ENCODE measurements at places on chromosomes 13 and 19. TPM values are rescaled to one million over a fixed set of nuclear protein-coding genes. Genes with fewer than 3 reads are reported as not detected.

Gene SLITRK6
- not detected for total RNA-seq

DNA sequence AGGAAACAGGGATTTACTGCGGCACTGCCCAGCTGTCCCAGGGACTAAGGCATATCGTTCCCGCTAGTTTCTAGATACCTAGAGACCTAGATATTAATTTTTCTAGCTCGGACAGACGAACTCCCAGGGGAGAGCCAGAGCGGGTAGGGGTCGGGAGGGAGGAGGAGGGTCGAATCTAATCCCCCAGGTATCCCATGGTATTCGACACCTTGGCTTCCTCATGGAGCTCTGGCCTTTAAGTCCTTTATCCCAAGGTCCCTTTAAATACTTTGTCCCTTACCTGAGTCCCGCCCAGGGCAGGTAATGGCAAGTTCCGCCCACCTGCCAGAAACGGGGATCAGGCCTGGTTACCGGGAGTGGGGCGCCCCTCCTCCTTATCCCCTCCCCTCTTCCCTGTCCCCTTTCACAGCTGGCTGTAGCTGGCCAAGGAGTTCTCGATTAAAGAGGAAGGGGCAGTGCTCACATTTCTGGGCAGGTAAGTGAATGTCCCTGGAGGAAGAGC lies at the start of gene PRRG2:
Gene PRRG2, plus strand, starts transcription at position 310 of the 502 bp plus-strand sequence. CDS start 1,904 bp downstream, outside the sequence.
- H3K4me3 ChIP-seq: peak within 1 kb of the TSS; percentile 77
- peak within 1 kb of the TSS; percentile 23 for H3K27ac ChIP-seq
- DNase-seq: no peak
- peaks cover 16% of the 10 kb centered on the region for H3K4me1 ChIP-seq

Gene ATP8B3
- total RNA-seq: 1.4 TPM

DNA sequence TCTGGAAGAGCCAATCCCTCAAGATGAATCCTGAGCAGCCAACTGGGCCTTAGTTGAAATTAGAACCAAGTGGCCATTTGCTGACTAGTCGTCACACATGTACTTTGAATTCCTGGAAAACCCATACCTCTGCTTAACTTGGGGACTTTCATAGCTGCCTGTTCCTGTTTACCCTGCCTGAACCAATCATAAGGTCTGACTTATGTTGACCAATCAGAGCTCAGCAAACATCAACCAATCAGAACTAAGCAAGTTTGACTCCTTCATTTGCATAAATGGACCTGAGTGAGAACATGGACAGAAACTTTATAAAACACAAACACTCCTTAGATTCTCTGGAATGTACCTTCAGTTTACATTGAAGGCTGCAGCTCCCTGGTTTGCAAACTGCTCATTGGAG lies 50.8 kb downstream of the LATS2 start:
- H3K4me1 ChIP-seq: peaks cover 30% of the 10 kb centered on the region
- no peak for DNase-seq
- H3K36me3 ChIP-seq: no peaks in the 10 kb centered on the region

- DNase-seq: no peak
- H3K4me1 ChIP-seq: no peaks in the 10 kb centered on the region
- no peak overlapping the region for H3K27ac ChIP-seq
- H3K36me3 ChIP-seq: no peaks in the 10 kb centered on the region
Observed at GRCh38 chr19:51060336-51060735, 4.6 kb downstream of the KLK13 start.

DNA sequence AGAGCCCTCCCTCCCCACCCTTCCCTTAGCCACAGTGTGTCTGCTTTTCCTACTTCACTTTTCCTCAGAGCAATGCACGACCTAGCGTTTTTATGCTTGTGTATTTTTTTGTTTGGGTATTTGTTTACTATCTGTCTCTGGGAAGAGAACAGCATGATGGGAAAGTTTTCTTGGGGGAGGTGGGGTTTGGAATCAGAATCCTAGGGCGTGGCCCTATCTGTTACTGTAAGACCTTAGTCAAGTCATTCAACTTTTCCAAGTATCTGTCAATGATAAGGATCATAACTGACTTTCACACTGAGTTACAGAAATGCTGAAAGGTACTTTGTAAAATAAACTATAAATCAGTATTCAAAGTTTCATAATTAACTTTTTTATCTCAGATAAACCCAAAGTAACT lies 146.3 kb upstream of the WASF3 start:
- no peaks in the 10 kb centered on the region for H3K27me3 ChIP-seq
- no peak for DNase-seq
- no peaks in the 10 kb centered on the region for H3K4me1 ChIP-seq
- no peak overlapping the region for H3K27ac ChIP-seq
- H3K36me3 ChIP-seq: no peaks in the 10 kb centered on the region
- H3K4me3 ChIP-seq: no peak overlapping the region

DNA sequence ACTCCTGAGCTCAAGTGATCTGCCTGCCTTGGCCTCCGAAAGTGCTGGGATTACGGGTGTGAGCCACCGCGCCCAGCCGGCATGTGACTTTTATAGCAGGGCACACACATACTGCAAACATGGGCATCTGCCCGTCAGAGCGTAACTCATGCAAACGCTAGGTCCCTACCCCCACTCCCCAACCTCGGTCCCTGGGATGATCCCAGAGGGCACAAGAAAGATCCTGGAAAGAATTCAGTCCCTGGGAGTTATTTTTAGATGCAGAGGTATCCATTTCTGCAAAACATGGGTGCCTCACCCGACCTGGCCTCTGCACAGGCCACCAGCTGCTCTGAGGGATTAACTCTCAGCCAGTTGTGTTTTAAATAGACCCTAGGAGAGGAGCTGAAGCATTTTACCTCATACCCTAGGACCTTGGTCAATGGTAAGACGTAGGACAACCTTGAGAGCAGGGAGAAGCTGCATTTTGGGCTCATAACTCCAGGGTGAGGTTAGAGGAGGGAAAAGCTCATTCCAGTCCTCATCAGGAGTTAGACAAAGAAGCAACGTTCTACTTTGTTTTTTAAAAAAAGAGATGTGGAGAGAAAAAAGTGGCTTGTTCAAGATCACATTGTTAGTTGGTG lies 10.8 kb downstream of the TMEM38A start:
- H3K27ac ChIP-seq: no peak overlapping the region
- H3K27me3 ChIP-seq: no peaks in the 10 kb centered on the region
- H3K36me3 ChIP-seq: no peaks in the 10 kb centered on the region

Gene C19orf73
- not detected for total RNA-seq

Gene ZNF90
- total RNA-seq: 2.4 TPM

- no peak overlapping the region for H3K27ac ChIP-seq
- H3K27me3 ChIP-seq: no peaks in the 10 kb centered on the region
- no peak for DNase-seq
- H3K4me1 ChIP-seq: no peaks in the 10 kb centered on the region
- no peak overlapping the region for H3K4me3 ChIP-seq
Observed at GRCh38 chr13:58081301-58081820, 449.8 kb downstream of the PCDH17 start.

Gene CASP14
- 0.54 TPM for total RNA-seq

Gene ZNF878
- not detected for total RNA-seq

Gene CYP2B6
- total RNA-seq: not detected

DNA sequence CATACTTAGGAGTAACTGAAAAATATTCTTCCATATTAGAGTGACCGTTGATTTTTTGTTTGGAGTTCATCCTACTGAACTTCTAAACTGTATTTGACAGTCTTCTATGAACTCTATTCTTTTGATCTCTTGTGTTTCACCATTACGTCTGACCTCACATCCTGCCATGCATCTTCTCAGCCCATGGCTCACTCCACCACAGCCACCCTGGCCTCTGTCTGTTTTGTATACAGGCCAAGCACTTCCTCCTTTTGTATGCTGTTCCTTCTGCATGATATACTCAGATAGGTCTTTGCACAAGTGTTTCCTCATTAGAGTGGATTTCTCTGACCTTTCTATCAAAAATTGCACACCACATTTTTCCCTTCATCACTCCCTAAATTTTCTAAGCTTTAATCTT lies 119.9 kb downstream of the MAB21L1 start:
- no peak for DNase-seq
- H3K36me3 ChIP-seq: no peaks in the 10 kb centered on the region
- no peaks in the 10 kb centered on the region for H3K4me1 ChIP-seq
- no peak overlapping the region for H3K4me3 ChIP-seq
- H3K27ac ChIP-seq: no peak overlapping the region

DNA sequence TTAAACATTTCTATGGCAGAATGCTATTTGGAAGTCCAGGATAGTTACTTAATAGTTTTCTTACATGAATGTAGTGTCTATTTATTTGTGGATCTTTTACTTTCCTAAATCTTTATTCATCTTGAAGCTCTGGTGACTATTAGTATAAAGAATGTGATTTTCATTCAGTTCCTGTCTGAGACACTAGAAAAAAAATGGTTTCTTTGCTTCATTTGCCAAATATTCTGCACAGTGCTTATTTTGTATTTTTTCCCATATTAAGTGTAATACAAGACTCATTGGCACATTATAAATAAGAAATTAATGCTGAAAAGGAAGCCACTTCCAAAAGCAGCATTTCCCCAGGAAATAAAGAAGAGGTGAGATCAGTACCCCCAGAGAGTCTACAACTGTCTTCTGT lies 109.8 kb downstream of the POSTN start:
- peak overlapping the region; percentile 20 for H3K27ac ChIP-seq
- H3K27me3 ChIP-seq: no peaks in the 10 kb centered on the region
- H3K4me3 ChIP-seq: no peak overlapping the region
- DNase-seq: no peak

Gene TEX29
- total RNA-seq: not detected

Gene SERP2
- 3.8 TPM for total RNA-seq

GRCh38 chr19:19575411-19575810 lies 37.3 kb downstream of the CILP2 start:
- H3K27ac ChIP-seq: no peak overlapping the region
- H3K4me1 ChIP-seq: no peaks in the 10 kb centered on the region
- no peaks in the 10 kb centered on the region for H3K27me3 ChIP-seq
- DNase-seq: no peak

DNA sequence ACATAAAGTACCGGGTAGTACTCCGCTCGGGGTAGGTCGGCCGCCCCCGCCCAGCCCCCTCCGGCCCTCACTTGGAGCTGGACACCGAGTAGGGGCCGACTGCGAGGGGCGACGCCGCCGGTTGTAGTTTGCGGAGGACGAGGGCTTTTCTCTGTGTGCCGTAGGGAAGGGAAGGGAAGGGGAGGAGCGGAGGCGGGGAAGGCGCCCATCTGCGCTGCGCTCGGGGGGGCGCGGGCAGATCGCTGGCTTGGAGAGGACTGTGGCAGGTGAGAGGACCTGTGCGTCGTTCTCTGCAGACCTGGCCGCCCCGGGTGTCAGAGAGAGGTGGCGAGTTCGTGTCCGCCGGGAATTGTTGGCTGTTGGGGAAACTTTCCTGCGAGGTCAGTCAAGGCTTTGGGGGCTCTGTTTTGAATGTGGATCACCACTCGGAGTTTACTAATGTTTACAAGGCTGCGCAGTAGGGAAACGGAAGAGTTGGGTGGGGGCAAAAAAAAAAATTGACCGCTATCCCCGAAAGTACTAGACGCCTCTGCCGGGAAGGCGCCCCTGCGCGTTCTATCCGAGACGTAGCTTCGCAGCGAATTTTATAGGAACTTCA lies 1.4 kb downstream of the ING1 start:
- peaks cover 6% of the 10 kb centered on the region for H3K36me3 ChIP-seq
- H3K4me3 ChIP-seq: peak overlapping the region; percentile 98
- peak overlapping the region; percentile 99 for H3K27ac ChIP-seq
- no peaks in the 10 kb centered on the region for H3K27me3 ChIP-seq
- H3K4me1 ChIP-seq: peaks cover 22% of the 10 kb centered on the region
- DNase-seq: no peak

Gene ERICH4
- total RNA-seq: not detected

DNA sequence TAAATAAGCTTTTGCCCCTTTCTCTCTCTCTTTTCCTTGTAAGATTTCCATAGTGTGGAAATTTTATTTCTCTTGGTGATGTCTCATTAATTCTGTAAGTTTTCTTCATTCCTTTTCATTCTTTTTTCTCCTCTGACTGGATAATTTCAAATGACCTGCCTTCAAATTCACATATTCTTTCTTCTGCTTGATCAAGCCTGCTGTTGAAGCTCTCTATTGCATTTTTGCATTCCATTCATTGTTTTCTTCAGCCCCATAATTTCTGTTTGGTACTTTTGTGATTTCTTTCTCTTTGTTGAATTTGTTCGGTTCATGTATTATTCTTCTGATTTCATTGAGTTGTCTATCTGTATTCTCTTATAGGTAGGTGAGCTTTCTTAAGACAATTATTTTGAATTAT lies 42.2 kb upstream of the ZNF507 start:
- no peak overlapping the region for H3K4me3 ChIP-seq
- no peaks in the 10 kb centered on the region for H3K27me3 ChIP-seq
- no peak overlapping the region for H3K27ac ChIP-seq
- H3K4me1 ChIP-seq: no peaks in the 10 kb centered on the region

Gene PAN3
- total RNA-seq: 33.3 TPM

DNA sequence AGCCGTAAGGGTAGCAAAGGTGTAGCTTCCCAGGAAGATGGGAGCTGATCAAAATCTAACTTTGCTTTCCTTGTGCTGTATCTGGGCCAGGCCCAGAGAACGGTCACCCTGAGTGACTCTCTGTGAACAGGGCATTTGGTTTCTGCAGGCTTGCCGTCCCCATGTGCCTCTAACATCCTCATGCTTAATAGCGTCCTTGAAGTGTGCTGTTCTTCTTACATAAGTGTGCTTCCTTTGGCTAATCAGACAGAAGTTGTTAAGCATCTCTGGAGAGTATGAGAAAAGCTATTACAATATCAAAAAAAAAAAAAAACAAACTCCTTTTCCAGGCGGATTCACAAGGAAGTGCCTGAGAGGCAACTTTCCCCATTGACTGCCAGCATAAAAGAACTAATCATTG lies 503.7 kb downstream of the DIAPH3 start:
- no peaks in the 10 kb centered on the region for H3K4me1 ChIP-seq
- no peak overlapping the region for H3K4me3 ChIP-seq
- H3K27ac ChIP-seq: no peak overlapping the region
- no peak for DNase-seq
- H3K36me3 ChIP-seq: no peaks in the 10 kb centered on the region

- H3K36me3 ChIP-seq: no peaks in the 10 kb centered on the region
- DNase-seq: no peak
- no peaks in the 10 kb centered on the region for H3K4me1 ChIP-seq
Observed at GRCh38 chr13:42832341-42833096, 51.1 kb downstream of the FAM216B start.

Gene LIPE
- 7.3 TPM for total RNA-seq

Gene ZNF558
- 44.1 TPM for total RNA-seq

GRCh38 chr19:18636183-18636968 lies 452 bp upstream of the KLHL26 start:
- DNase-seq: peak; percentile 95
- H3K27me3 ChIP-seq: no peaks in the 10 kb centered on the region
- peak overlapping the region; percentile 95 for H3K4me3 ChIP-seq
- H3K27ac ChIP-seq: peak overlapping the region; percentile 81
- peaks cover 13% of the 10 kb centered on the region for H3K4me1 ChIP-seq

DNA sequence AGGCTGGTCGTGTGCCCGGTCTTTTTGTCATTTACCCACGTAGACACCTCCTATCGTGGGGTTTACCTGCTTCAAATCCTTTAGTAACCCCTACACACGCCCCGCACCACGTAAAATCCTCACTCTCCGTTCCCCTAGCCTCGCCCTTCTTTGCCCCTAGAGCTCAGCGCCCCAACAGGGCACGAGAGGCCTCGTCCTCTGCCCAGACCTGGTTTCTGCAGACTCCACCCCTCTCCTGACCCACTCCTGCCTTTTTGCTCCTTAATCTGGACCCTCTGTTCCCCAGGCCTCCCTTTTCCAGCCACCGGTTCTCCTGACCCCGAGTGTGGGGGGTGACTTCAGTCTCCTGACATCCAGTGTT lies 412 bp downstream of the ZNF528 start:
- peaks cover 19% of the 10 kb centered on the region for H3K4me1 ChIP-seq
- H3K27ac ChIP-seq: peak overlapping the region; percentile 53

GRCh38 chr13:113063091-113063491 lies 42.5 kb upstream of the F7 start:
- H3K27me3 ChIP-seq: no peaks in the 10 kb centered on the region
- no peaks in the 10 kb centered on the region for H3K4me1 ChIP-seq
- H3K4me3 ChIP-seq: no peak overlapping the region
- DNase-seq: no peak

Gene DLL3
- total RNA-seq: not detected
